ENCODE measurements at places on chromosomes 3 and 15.

DNA sequence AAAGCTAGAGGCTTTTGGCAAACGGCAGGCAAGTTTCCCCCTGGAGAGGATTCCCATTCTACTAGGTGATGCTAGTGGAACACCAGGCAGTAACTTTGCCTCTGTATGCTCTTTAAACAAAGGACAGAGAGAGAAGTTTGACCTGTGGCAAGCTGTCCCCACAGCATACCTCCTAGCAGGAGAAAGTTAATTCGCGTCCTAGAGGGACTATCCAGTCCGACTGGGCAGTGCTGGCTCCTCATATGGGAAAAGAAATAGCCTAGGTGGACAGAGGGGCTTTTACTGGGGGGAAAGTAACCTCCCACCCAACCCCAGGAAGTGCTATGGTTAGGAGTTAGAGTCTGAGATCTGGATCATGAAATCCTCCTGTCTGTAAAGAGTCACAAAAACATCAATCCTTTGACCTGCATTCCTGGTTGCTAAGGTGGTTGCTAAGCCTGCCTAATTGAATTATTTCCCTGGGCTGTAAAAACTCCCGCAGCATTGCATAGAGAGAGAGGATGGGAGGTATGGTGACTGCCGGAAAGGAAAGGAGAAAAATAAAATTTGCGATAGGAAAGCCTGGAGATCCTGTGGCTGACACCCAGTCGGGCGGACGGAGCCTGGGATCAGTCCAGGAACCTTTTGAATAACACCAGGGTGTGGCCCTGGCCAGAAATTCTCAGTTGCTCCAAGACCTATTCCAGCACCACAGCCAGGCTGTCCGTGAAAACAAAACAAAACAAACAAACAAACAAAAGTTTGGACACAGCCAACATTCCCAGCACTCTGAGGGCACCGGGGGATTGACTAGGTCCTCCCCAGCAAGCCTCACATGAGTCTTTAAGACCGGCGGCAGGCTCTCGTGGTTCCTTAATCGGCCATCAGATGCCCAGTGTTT lies 67.7 kb upstream of the ATP11B start:
- no peak for DNase-seq

GRCh38 chr3:81033684-81034083 lies 727.8 kb downstream of the GBE1 start:
- no peak for DNase-seq

DNA sequence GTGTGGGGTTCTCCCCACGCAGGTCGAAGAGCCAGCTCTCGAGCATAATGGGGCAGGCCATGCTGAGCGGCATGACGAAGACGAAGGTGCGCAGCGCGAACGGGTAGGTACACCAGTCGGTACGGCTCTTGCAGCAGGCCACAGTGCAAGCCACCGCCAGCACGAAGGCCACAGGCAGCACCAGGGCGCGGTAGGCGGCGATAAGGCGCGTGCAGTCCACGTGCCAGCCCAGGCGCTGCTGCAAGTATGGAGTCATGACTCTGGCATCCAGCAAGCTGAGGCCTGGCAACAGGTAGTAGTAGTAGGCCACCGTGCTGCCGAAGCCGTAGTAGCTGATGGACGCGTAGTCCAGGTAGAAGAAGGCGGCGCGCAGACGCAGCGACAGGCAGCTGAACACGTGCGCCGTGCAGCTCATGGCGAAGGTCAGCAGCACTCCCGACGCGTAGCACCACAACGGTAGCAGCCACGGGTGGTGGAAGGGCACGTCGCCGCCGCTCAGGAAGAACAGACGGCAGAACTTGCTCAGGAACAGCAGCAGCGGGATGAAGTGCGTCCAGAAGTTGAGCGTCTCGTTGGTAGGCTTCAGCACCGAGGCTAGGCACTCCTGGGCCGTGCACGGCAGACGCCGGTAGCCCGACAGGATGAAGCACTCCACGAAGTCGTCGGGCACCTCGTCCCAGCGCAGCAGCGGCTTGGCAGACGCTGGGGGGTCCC lies 797 bp downstream of the PAQR9 start:
- DNase-seq: no peak

- DNase-seq: no peak
Measured at GRCh38 chr3:30341851-30342250, 264.6 kb upstream of the TGFBR2 start.

- no peak for DNase-seq
Measured at GRCh38 chr15:61003437-61004218, 225.5 kb downstream of the RORA start.

GRCh38 chr3:77247061-77247460 lies 207.2 kb downstream of the ROBO2 start:
- no peak for DNase-seq

DNA sequence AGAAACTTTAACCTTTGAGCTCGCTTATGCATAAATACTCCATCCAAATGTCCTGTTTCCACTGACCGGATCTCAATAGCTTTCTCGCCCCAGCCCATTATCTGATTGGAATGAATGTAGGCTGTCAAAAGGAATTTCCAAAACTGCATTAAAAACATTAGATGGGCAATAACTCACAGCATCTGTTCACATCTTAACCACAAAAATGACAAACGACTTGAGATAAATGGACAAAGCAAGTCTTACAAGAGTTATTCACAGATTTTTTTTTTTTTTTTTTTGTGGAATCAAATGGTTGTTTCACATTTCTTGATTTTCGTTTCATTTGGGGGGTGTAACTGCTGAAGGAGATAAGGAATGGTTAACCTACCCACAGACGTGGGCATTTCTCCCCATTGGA lies 39.7 kb upstream of the SLC2A2 start:
- DNase-seq: no peak

DNA sequence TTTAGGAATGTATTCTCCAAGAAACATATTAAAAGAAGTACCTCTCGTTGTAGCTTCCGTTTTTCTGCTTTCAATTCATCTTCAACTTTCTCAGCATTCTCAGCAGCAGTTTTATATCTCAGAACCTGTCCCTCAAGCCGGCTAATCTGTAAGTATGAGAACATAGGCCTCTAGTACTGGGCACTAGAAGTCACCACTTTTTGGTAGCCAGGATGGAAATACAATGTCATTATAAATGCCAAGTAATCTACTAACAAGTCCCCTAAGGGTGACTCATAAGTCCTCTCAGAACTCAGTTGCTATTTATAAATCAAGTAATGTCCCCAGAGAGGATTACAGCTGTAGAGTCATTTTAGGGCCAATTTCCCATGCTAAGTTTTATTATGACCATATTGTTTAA lies 61.1 kb downstream of the MLH1 start:
- no peak for DNase-seq

GRCh38 chr15:39427705-39428104 lies 153.2 kb upstream of the THBS1 start:
- DNase-seq: no peak

DNA sequence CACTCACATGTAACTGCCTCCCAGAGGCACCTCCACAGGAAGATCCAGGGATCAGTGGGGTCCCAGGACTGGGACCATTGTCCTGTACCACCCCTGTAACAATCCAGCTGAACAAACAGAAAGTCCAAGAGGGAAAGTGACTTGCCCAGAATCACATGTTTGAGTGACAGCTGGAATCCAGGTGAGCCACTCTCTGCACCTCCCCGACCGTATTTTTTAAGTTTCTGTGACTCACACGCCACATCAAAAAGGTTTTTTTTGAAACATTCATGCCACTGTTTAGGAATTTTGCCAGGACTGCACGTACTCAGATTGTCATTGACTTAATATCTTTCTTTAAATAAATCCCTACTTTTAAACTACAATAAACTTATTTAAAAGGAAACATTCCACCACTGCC lies 9.8 kb upstream of the SLC6A1 start:
- no peak for DNase-seq

DNA sequence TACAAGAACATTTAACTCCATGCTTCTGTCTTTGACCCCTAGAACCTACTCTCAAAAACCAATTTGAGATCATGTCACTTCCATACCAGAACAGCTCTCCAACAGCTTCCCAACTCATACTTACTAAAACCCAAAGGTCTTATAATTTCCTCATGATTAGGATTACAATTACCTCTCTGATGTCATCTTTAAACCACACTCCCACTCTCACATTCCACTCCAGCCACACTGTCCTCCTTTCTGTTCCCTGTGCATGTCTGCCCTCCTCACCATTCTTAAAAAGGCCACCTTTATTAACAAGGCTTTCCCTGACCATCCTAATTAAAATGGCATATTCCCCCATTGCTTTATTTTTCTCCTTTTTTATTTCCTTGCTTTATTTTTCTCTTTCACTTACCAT lies 18.9 kb downstream of the PHC3 start:
- no peak for DNase-seq

DNA sequence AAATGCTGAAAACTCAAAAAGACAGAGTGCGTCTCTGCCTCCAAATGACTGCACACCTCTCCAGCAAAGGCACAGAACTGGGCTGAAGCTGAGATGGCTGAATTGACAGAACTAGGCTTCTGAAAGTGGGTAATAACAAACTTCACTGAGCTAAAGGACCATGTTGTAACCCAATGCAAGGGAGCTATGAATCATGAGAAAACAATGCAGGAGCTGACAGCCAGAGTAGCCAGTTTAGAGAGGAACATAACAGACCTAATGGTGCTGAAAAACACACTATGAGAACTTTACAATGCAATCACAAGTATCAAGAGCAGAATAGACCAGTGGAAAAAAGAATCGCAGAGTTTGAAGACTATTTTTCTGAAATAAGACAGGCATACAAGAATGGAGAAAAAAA lies 10.1 kb upstream of the AVEN start:
- no peak for DNase-seq

DNA sequence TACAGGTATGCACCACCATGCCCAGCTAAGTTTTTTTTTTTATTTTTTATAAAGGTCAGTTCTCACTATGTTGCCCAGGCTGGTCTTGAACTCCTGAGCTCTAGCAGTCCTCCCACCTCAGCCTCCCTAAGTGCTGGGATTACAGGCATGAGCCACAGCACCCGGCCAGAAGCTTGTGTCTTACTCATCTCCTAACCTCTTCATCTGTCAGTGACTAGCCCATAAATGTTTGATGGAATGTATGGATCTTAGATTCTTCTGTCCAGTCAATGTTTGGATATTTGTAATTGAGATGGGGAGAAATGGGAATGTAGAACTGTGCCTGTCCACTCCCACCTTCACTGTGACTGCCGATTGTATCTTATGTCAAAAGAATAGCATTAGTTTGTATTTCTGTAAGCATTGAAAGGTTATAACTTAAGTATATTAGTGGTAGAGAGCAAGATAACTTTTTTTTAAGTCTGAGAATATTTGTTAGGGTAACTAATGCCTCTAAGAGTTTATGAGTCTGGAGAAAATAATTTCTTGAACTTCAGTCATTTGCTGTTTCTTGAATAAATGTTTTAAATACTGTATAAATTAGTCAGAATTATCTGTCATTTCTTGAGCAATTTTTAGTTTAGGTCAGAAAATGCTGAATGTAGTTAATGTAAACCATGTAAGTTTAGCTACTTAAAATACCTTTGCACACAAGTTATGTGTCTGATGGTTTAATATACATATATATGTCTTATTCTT lies 215.3 kb upstream of the CGNL1 start:
- no peak for DNase-seq

Measured in activated CD8-positive, alpha-beta T cell treated with anti-CD3 and anti-CD28 coated beads, Interleukin-2, amount 10 ng/mL, durations not matched to agents 7 days and 5 days (primary cell).